ENCODE measurements at places on chromosomes 2 and 18. TPM values are rescaled to one million over a fixed set of nuclear protein-coding genes. Genes with fewer than 3 reads are reported as not detected.

ZC3H6 gene
- 5.9 TPM for total RNA-seq

FBXO48 gene
- 0.39 TPM for total RNA-seq

EVX2 gene
- not detected for total RNA-seq

PSTPIP2 gene
- total RNA-seq = 3.5 TPM

SPDYA gene
- total RNA-seq = 0.91 TPM

TMEM37 gene
- not detected for total RNA-seq

FAP gene
- total RNA-seq = 172 TPM

TMEM150A gene
- 21.2 TPM for total RNA-seq

ST8SIA3 gene
- total RNA-seq = not detected

FEV gene
- total RNA-seq = not detected

BOLL gene
- not detected for total RNA-seq

MORN2 gene
- total RNA-seq = 8.0 TPM

RPS27A gene
- total RNA-seq = 357 TPM

HJURP gene
- 5.2 TPM for total RNA-seq

APCDD1 gene
- total RNA-seq = 8.2 TPM

FLACC1 gene
- total RNA-seq = 1.3 TPM

SLC23A3 gene
- total RNA-seq = 8.1 TPM

GLI2 gene
- total RNA-seq = 10.0 TPM

TNFAIP6 gene
- 10.0 TPM for total RNA-seq

BBS5 gene
- 6.1 TPM for total RNA-seq

RUFY4 gene
- not detected for total RNA-seq

VAPA gene
- 256 TPM for total RNA-seq

SPHKAP gene
- 0.13 TPM for total RNA-seq

CCDC178 gene
- not detected for total RNA-seq

NEB gene
- total RNA-seq = 0.33 TPM

SOWAHC gene
- total RNA-seq = 13.1 TPM

SULT1C2 gene
- total RNA-seq = 0.23 TPM

WDR12 gene
- total RNA-seq = 22.4 TPM

DNER gene
- 0.20 TPM for total RNA-seq

FECH gene
- 30.4 TPM for total RNA-seq

CROCC2 gene
- 0.13 TPM for total RNA-seq

LONRF2 gene
- total RNA-seq = 0.52 TPM

GALNT13 gene
- total RNA-seq = 0.20 TPM

DNAJC27 gene
- total RNA-seq = 4.7 TPM

GAREM1 gene
- total RNA-seq = 3.5 TPM

UGT1A7 gene
- total RNA-seq = 0.96 TPM

PAIP2B gene
- total RNA-seq = 0.65 TPM

GAL3ST2 gene
- 0.46 TPM for total RNA-seq

QPCT gene
- 8.8 TPM for total RNA-seq

SERPINB12 gene
- total RNA-seq = not detected

SAG gene
- not detected for total RNA-seq

EMILIN1 gene
- total RNA-seq = 283 TPM

IRS1 gene
- 24.5 TPM for total RNA-seq

CCDC121 gene
- total RNA-seq = 1.8 TPM

LHCGR gene
- total RNA-seq = not detected

ZNF385B gene
- not detected for total RNA-seq

AQP12B gene
- total RNA-seq = not detected

VIT gene
- total RNA-seq = 8.9 TPM

RNF144A gene
- 0.72 TPM for total RNA-seq

AMER3 gene
- not detected for total RNA-seq

TUBA4B gene
- total RNA-seq = not detected

SERPINB4 gene
- total RNA-seq = not detected

CACNB4 gene
- total RNA-seq = 10.8 TPM

ST3GAL5 gene
- total RNA-seq = 10.1 TPM

INSIG2 gene
- 36.9 TPM for total RNA-seq

PSMD14 gene
- total RNA-seq = 60.1 TPM

COLEC12 gene
- 21.1 TPM for total RNA-seq
